ENCODE measurements at places on chromosomes 13 and 19. TPM values are rescaled to one million over a fixed set of nuclear protein-coding genes. Genes with fewer than 3 reads are reported as not detected.

DNA sequence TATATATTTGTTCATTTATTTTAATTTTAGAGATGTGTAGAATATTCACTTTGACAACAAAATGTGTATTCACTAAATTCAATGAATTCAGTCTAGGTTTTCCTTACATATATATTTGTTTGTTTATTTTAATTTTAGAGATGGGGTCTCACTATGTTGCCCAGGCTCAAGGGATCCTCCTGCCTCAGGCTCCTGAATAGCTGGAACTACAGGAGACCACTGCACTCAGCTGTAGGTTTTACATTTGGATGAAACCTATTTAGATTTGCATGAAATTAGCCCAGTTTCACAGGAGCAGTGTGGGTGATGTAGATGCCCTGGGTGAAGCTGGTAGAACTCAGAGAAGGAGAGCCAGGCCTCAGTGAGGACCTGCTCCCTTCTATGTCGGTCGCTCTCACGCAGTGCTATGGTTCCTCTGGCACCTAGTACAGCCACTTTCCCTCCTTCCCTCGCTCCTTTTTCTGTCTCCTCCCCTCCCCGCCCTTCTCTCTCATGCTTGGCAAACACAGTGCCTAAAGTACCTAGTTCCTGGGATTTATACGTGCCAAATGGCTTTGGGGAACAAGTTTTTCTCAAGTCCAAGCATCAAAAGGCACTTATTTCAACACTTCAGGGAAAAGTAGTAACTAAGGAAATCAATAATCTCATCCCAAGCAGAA lies 14.7 kb upstream of the HMGB1 start:
- DNase-seq: no peak

GRCh38 chr19:23957660-23958281 lies 43.1 kb downstream of the ZNF726 start:
- no peak for DNase-seq

The C19orf44 gene
- polyA plus RNA-seq: 5.6 TPM

The MISP3 gene
- polyA plus RNA-seq: 0.65 TPM

The RNU6-9 gene
- polyA plus RNA-seq: not detected

The GPR12 gene
- 0.15 TPM for polyA plus RNA-seq

GRCh38 chr13:108086678-108087077 lies 128.7 kb downstream of the LIG4 start:
- no peak for DNase-seq

The CADM4 gene
- 7.0 TPM for polyA plus RNA-seq

The ZNF548 gene
- polyA plus RNA-seq: 20.9 TPM

GRCh38 chr13:113489549-113490495 lies 689 bp downstream of the DCUN1D2 start:
- no peak for DNase-seq

The SOX1 gene
- 0.05 TPM for polyA plus RNA-seq

The ZC3H4 gene
- 20.5 TPM for polyA plus RNA-seq

- DNase-seq: no peak
These were observed 1.7 kb upstream of the ZIC5 start for GRCh38 chr13:99973163-99973807.

DNA sequence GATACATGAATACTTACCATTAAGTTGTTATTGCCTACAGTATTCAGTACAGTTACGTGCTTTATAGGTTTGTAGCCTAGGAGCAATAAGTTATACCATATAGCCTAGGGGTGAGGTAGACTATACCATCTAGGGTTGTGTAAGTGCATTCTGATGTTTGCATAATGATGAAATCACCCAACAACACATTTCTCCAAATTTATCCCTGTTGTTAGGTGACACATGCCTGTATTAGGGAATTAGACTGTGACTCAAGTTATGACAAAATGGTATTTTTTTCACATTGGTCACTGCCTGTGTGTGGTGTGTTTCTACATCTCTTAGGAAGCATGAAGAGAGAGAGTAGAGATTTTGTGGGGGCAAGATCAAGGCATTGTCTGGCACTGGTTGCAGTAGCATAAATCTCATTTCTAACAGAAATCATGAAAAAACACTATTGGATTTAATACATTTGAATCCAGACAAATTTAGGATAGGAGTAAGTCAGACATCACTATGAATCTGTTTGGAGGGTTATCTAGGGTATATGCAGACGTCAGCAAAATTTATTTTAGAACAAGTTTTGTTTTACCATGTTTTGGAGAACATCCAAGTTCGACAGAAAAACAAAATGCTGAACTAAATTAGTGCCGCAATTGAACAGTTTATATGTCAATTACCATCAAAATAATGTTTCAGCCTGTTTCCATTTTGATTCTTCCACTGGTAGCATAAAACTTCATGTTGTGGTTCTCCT lies 332.1 kb downstream of the LMO7 start:
- DNase-seq: no peak

DNA sequence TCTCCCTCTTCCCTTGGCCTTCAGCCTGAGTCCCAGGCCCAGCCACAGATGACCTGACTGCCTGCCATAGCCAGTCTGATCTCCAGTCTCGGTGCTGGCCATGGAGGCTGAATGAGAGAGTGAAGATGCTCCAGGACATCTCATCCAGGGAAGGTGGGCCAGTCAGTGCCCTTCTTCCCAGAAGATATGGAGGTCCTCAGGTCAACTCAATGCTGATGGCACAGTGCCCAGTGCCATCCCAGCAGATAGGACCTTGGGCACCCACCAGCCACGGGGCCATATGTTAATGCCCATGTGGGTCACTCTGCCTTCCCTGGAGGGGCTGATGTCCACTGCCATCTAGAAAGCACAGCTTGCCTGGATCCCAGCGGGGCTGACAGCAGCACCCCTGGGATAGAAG lies 7.2 kb downstream of the VSTM2B start:
- DNase-seq: no peak

The PTPRH gene
- polyA plus RNA-seq: 0.11 TPM

Measured in forelimb muscle (tissue), 1 donor.